ENCODE measurements at places on chromosomes 7 and 10.

GRCh38 chr10:46240684-46241565 is 45.9 kb upstream of the ANTXRL start:
- no peak for DNase-seq

DNA sequence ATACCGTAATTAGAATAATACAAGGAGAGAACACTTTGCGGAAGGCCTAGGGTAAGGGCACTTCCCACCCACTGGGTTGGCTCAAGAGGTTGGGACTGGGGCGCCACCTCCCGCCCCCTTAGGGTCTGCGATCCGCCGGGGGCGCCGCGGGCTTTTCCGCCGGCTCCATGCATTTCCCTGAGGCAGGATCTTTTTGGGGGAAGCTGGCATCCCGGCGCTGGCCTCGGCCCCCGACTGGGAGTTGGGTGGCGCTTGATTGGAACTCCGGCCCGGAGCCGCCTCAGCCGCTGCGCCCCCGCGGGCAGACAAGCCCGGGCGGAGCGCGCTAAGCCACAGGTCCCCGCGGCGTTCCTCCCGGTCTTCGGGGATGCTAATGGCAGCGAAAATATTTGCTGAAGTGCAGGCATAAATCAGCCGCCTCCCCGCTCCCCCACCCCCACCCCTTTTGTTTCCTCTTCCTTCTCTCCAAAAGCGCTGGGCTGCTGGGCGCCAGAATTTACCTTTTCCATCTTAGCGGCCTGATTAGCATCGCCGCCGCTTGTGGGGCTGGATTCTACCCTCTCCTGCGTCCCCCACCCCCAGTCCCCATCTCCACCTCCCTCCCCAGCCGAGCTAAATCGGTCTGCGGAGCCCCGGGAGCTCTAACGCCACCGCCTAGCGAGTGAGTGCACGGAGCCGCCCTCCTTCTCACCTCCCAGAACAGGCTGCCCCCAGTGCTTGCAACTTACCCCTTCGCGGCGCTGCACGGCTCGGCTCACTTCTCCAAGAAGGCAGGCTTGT is 5.1 kb downstream of the UNC5B start:
- DNase-seq: no peak

DNA sequence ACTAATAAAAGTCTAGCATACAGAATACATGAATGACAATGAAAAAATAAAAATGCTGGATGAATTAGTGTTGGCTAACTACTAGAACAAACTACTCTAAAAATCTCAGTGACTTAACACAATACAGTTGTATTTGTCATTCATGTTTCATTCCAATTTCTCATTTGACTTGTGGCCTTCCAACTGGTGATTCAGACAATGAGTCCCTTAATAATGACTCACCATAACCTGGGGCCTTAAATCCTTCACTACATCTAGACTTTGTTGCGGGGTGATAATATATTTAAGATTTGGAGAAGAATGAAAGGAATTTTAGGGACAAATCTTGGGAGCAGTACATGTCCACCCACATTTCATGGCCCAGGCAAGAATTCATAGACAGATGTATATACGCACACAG is 90.5 kb upstream of the POM121L12 start:
- no peak for DNase-seq

DNA sequence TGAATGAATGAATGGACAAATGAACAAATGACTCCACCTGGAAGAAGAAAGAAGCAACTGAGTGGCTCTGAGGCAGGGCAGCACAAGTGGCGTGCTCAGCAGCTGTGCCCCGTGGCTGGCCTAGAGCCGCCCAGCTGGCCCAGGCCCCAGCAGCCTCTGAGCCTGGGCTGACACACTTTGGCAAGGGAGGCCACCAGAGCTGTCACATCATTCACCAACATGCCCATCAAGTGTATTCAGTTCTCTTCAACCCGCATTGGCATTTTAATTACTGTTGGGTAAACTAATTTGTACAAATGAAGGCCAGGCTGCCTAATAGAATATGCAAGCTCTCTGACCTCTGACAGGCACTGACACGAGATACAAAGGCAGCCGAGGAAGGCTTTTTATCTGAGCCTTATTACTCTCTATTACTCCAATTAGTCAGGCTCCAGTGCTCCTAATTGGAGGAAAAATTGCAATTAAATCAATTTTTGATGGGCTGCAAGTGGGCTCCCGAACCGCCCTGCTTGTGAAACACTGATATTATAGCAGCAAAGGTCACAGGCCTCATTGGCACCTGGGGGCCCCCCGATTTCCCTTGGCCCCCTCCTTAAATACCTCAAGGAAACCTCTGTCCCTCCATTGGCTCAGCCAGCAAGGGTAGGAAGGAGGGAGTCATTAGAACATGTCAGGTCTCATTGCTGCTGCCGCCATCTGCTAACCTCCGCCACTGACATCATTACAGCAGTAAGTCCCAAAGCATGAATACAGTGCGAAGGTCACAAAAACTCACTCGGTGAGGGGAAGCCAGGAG is 41.9 kb downstream of the DPCD start:
- DNase-seq: no peak

DNA sequence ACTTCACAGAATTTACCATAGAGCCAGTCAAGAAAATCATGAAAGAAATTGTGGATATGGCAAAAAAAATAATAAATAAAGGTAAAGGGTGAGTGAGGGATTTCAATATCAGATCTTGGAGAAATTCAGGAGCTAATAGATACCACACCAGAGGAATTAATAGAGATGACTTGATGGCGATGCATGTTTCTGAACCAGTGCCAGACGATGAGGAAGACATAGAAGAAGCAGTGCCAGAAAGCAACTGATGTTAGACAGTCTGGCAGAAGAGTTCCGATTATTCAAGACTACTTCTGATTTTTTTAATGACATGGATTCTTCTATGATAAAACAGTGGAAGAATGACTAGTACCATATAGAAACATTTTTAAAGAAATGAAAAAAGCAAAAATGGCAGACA is 314.7 kb downstream of the BICC1 start:
- DNase-seq: no peak

GRCh38 chr7:16590424-16590823 is 55.1 kb downstream of the ANKMY2 start:
- no peak for DNase-seq

GRCh38 chr10:61283066-61283465 is 170.1 kb downstream of the TMEM26 start:
- DNase-seq: no peak

GRCh38 chr7:105622106-105622731 is 40.9 kb upstream of the EFCAB10 start:
- no peak for DNase-seq
